ENCODE measurements at places on chromosomes 1 and 21.

GRCh38 chr1:37056325-37056724 lies 22.0 kb upstream of the GRIK3 start:
- DNase-seq, result no peak

GRCh38 chr1:9294910-9295636 lies 2.4 kb downstream of the SPSB1 start:
- DNase-seq, result no peak

GRCh38 chr1:32263744-32264143 lies 12.7 kb downstream of the LCK start:
- DNase-seq, result no peak

DNA sequence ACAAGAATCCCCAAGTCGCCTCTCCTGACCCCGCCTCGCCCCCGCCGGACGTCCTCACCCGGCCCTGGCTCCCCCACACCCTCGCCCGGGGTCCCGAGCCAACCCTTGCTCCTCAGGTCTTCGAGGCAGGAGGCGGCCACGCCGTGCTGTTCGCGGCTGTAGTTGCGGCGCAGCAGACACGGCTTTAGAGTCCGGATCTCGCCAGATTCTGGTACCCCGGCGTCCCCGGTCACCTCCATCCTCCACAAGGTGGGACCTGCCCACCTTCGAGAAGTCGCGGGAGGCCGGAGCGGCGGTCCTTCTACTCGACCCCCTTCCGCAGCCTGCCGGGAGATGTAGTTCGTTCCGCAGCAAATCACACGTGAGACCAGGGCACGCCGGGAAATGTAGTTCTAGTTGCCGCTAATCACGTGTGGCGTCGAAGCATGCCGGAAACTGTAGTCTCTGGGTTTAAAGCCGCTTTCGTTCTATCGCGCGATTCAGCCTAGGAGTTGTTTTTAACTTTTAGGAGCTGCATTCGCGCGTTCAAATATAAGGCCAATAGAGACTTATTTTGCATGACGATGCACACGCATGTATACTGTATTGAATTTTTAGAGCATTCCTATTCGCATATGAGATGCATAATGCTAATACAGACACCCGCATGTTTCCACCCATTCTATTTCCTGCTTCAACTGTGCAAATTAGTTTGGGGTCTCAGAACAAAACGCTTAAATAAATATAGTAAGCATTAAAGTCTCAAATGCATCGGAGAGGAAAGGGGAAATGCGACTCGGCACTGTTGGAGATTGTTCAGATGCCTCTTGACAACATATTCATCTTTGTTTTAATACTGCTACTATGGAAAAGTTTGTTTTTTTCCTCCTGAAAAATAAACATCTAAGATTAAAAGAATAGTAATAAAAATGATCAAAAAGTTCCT lies at the start of gene DFFA:
DFFA (minus strand) TSS at position 310 of the 925 bp plus-strand sequence; CDS start at position 239, 71 bp downstream.
- peak; percentile 88 for DNase-seq

DNA sequence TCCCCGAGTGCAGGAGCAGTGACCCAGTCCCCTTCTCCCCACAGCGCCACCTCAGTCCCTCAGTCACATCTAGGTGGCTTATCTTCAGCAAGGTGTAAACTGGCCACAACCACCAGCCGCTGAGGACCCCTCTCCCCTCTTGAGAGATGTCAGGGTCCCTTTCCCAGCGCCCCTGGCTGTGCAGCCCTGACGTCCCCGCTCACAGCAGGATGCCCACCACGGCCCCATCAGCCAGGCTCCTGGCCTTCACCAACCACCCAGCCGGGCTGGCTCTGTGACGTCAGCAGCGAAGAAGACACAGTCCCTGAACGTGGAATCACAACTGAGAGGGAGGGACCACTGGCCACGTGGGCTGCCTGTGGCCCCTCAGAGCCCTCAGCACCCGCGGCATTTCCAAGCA lies 249.4 kb downstream of the NPHP4 start:
- no peak for DNase-seq
